ENCODE measurements at places on chromosomes 16 and 17.

DNA sequence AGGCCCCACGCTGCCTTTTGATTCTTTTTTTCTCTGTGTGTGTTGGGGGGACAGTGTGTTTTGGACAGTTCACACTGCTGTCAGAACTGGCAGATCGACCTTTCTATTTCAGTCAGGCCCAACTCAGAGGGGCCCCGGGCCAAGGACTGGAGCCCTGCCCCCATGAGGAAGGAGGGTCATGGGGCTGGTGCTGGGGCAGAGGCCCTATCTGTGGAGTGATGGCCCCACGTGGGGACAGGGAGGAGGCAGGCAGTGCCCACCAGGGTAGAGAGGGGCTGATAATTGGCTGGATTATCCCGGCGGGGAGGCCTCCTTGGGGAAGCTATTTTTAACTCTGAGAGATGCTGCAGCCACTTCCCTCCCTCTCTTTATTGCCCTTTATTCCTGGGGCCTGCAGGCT is 5.7 kb upstream of the KCNJ12 start:
- DNase-seq, result no peak

GRCh38 chr16:817001-817906 is 16.7 kb upstream of the GNG13 start:
- no peak for DNase-seq

- DNase-seq, result no peak
These were observed 14.0 kb downstream of the HERPUD1 start for GRCh38 chr16:56945847-56946527.

DNA sequence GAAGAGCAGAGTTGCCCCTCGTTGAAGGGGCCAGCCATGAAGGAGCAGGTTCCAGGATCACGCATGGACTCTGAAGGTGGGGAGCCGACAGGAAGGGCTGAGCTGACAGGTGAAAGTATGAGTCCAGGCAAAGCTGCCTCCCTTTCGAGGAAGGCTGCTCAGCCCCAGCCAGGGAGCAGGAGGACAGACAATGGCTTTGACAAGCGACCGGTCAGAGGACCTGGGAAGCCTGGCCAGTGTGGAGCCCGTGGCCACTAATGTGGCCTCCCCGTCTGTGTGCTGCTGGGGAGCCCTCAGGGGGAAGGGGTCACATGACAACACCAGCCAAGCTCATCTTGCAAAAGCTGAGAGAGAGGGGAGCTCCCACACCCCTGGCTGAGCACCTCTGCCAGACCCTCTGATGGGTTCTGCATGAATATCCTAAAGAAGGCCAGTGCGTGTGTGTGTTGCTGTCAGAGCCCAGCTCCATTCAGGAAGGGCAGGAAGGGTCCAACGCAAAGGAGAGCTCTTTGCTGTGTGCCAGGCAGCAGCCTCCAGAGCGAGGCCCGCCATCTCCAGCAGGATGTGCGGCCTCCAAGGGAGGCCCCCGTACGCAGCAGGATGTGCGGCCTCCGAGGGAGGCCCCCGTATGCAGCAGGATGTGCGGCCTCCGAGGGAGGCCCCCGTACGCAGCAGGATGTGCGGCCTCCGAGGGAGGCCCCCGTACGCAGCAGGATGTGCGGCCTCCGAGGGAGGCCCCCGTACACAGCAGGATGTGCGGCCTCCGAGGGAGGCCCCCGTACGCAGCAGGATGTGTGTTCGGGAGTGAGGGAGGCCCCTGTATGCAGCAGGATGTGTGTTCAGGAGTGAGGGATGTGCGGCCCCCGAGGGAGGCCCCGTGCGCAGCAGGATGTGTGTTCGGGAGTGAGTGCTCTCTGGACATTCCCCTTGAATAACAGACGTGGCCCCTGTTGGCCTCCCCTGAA is 102.1 kb upstream of the CHMP6 start:
- no peak for DNase-seq

DNA sequence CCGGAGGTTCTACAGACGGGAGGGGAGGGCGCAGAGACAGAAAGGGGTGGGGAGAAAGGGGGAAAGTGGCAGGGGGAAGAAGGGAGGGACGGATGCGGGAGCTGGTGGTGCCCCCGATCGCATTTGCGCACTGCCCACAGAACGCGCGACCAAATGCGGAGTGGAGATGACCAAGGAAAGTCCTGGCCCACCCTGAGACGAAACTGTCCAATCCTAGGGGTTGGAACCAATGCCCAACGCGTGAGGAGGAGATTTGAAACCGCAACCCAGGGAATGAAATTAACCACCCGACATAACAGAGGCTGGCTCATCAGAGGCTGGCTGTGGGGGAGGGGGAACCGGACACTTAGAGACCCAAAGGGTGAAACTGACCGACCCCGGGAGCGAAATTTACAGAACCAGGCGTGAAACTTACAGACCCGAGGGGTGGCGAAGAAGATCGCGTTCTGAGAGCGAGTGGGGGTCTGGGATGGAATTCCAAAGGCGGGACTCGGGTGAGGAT is 1.4 kb downstream of the HES7 start:
- no peak for DNase-seq

- peak; percentile 5 for DNase-seq
These were observed 155.1 kb upstream of the CCL2 start for GRCh38 chr17:34099859-34100515.

- DNase-seq, result no peak
These were observed 23.8 kb downstream of the CLTC start for GRCh38 chr17:59643159-59644140.

GRCh38 chr16:66254106-66254505 is 112.4 kb upstream of the CDH5 start:
- DNase-seq, result no peak

GRCh38 chr16:69169607-69170352 is 17.2 kb upstream of the SNTB2 start:
- no peak for DNase-seq

DNA sequence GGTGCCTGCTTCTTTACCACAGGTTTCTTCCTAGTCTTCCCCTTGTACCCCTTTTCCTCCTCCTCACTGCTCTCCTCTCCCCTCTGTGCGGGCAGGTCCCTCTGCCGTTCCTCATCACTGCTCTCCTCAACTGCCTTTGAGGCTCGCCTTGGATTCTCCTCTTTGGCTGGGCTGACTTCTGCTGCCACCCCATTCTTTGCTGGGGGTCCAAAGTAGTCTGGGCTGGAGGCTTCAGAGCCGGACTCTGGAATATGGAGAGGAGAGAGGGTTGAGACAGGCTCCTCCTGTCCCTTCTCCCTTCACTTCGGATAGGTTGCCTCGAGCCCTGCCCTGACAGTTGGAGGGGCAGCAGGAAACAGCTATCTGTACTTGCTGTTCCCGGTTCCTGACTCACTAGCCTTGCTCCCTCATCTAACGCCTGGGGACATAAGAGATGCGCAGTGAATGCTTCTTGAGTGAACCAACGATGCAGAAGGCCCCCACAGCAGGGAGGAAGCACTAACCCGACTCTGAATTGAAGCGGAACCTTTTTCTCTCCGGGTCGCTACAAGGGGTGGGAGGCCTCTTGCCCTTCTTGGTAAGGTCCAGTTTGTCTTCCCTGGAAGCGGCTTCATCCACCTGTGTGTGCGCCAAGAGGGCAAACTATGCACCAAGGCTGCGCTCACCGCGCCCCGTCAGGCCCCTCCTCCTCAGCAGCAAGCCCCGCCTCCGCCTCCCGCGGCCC is 655 bp downstream of the HIRIP3 start:
- DNase-seq, result no peak

GRCh38 chr16:57245472-57246113 is 534 bp downstream of the ARL2BP start:
- peak; percentile 69 for DNase-seq

- no peak for DNase-seq
These were observed 94.8 kb upstream of the DNAH9 start for GRCh38 chr17:11503308-11504035.

Data from D341Med (cell line).